ENCODE measurements at places on chromosomes 3 and 15. TPM values are rescaled to one million over a fixed set of nuclear protein-coding genes. Genes with fewer than 3 reads are reported as not detected.

Gene ETFA
- 106 TPM for total RNA-seq

Gene PIAS1
- 19.1 TPM for total RNA-seq

Gene NCK1
- total RNA-seq: 69.0 TPM

Gene OR5AC2
- not detected for total RNA-seq

Gene IMPDH2
- total RNA-seq: 53.0 TPM

Gene PLSCR4
- total RNA-seq: 70.8 TPM

DNA sequence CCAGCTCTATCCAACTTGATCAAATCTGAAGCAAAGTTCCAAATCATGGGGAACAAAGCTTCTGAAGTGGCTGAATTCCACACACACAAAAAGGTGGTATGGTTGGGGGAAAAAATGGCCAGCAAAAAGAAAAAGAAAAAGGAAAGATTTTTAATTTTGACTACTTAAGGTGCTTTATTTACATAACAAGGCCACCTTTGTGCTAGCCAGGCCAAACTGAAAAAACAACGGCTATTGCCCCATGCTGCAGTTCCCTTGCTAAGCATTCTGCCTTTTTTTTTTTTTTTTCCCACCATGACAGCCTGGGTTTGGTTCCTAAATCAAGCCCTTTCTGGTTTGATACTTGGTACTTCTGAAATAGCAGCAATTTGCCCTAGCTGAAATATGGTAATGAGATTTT lies 66.5 kb upstream of the DAZL start:
- DNase-seq: no peak

DNA sequence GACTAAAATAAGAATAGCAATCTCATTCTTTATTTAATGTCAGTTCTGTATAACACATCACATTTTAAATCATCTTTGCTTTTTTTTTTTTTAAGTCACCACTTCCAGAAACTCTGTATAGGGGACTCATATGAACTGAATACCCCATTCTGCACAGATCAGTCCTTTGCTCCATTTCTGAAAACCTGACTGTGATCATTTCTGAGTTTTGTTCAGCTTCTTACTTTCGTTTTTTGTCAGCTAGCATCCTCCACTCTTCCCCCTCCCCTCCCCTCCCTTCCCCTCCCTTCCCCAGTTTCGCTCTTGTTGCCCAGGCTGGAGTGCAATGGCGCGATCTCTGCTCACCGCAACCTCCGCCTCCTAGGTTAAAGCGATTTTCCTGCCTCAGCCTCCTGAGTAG lies 49.8 kb upstream of the SGO1 start:
- DNase-seq: no peak

- no peak for DNase-seq
Measured at GRCh38 chr15:88391700-88392099, 75.5 kb downstream of the MRPL46 start.

GRCh38 chr3:63673111-63673510 lies 20.6 kb downstream of the SNTN start:
- DNase-seq: no peak

Data from uterus (tissue), 4 donors.